ENCODE measurements at places on chromosomes 2 and 18. TPM values are rescaled to one million over a fixed set of nuclear protein-coding genes. Genes with fewer than 3 reads are reported as not detected.
A peak's percentile ranks its signal among the peaks of the same experiment; 100 is the strongest.

DNA sequence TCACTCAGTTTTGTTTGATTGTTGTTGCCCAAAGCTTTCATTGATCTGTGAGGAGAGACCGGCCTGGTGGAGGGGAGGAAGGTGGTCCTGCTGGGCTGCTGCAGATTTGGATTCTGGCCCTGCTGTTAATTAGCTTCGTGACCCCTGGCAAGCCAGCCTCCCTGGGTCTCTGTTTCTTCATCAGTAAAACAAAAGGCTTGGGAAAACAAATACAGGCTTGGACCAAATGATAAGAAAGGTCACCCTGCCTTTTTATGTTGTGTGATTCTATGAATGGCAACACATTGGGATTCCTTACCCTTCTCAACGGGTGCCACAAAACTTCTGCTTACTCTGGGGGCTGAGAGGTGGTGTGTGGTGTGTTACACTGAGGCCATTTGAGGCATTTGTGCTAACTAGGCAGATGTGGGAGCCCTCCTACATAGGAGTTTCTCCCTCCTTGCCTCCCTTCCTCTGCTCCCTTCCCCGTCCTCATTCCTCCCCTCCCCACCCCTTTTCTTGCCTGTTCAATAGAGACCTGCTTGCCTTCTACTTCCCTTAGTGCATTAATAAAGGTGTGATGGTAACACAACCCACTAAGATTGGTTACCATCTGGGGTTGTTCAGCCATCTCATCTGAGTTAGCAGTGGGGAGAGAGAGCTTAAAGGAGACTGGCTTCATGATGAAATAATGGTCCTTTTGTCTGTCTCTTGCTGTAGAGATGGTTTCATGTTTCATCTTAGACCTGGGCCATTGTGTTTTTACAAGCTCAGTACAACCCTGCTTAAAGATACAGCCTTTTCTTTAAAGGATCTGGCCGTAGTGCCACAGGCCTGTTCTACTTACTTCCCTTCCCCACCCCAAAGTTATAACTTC, 96.2 kb downstream of the TANC1 start:
- DNase-seq = no peak
- peaks cover 31% of the 10 kb centered on the region for H3K4me1 ChIP-seq
- no peaks in the 10 kb centered on the region for H3K36me3 ChIP-seq

DNA sequence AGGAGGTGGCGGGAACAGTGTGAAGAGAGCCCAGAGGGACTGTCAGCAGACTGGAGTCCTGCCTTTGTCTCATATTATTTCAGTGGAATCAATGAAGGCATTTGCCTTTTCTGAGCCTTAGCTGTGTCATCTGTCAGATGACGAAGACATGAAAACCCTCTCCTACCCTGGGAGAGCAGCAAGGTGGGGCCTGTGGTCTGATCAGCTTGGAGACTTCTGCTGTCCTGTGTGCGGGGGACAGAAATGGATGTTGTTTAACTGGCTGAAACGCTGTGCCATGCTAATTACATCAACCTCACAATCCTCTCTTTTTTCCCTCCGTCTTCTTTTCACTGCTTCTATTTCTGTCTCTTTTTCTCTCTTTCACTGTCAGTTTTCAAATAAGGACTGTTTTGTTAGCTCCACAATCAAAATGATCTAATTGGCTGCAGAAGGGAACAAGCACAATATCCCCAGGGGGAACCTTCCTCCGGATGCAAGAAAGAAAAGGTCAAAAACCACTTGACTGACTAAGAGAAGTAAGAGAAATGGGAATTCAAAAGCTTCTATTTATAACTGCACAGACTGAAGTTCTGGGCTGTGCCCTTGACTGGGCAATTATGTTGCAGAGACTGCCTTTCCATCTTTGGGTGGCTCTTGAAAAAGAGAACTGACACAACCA, 340.1 kb downstream of the CLIP4 start:
- H3K36me3 ChIP-seq = no peaks in the 10 kb centered on the region
- no peaks in the 10 kb centered on the region for H3K27me3 ChIP-seq
- no peak for DNase-seq
- no peak overlapping the region for H3K4me3 ChIP-seq

Gene RBKS
- total RNA-seq = 7.1 TPM

- no peak overlapping the region for H3K4me3 ChIP-seq
- peak overlapping the region; percentile 3 for H3K27ac ChIP-seq
- DNase-seq = no peak
- H3K4me1 ChIP-seq = no peaks in the 10 kb centered on the region
Measured at GRCh38 chr2:62248226-62248625, 52.3 kb downstream of the B3GNT2 start.

- H3K4me1 ChIP-seq = no peaks in the 10 kb centered on the region
- DNase-seq = no peak
- no peaks in the 10 kb centered on the region for H3K36me3 ChIP-seq
- H3K27me3 ChIP-seq = no peaks in the 10 kb centered on the region
- H3K27ac ChIP-seq = no peak overlapping the region
- no peak overlapping the region for H3K4me3 ChIP-seq
Measured at GRCh38 chr2:25797620-25798488, 80.4 kb downstream of the ASXL2 start.
